Vagina (tissue), 2 donors: ENCODE measurements at places on chromosomes 7 and 10.

DNA sequence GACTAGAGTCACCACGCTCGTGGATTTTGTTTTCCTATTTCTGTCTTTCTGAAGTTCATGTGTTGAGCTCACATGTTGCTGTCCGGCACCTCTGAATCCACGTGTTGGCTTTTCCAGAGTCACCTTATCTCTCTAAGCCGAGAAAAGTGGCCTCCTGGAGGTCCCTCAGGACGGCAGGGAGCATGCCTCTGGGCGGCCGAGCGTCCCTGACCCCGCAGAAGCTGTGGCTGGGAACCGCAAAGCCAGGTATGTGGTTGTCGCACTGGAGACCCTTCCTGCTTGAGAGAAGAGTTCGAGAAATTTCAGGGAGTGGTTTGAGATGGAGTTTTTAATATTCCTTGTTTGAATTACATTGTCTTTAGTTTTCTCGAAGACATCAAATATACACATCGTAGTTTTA, 12.6 kb downstream of the IQCE start:
- no peak for DNase-seq

DNA sequence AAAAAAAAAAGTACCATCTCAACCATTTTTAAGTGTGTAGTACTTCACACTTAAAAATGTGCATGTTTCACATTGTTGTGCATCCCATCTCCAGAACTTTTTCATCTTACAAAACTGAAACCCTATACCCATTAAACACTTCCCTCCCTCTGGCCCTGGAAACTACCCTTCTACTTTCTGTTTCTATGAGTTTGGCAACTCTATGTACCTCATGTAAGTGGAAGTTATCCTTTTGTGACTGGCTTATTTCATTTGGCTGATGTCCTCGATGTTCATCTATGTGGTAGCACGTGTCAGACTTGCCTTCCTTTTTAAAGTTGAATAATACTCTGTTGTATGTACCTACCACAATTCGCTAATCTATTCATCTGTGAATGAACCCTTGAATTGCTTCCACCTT, 12.2 kb downstream of the KCNMA1 start:
- DNase-seq = no peak

DNA sequence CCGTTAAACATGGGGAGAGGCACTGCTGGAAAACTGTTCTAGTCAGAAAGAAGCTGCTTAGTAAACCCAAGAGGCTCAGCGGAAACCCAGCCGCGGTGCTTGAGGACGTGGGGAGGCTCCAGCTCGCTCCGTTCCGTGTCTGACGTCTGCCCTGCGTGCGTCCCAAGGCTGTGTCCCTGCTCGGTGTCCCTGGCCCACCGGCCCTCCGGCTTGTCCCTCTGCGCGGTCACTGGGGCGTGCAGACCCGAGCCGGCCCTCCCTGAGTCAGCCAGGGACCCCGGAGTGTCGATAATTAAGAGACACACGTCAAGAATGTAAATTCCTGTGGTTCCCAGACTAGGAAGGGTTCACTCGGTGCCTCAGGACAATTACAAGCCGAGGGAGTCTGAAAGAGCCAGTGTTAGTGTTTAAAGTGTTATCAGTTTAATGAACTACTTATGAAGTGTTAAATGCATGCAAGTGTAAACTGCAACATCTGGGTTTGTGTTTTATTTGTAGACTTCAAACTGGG, 98.9 kb downstream of the WDR11 start:
- DNase-seq = no peak

DNA sequence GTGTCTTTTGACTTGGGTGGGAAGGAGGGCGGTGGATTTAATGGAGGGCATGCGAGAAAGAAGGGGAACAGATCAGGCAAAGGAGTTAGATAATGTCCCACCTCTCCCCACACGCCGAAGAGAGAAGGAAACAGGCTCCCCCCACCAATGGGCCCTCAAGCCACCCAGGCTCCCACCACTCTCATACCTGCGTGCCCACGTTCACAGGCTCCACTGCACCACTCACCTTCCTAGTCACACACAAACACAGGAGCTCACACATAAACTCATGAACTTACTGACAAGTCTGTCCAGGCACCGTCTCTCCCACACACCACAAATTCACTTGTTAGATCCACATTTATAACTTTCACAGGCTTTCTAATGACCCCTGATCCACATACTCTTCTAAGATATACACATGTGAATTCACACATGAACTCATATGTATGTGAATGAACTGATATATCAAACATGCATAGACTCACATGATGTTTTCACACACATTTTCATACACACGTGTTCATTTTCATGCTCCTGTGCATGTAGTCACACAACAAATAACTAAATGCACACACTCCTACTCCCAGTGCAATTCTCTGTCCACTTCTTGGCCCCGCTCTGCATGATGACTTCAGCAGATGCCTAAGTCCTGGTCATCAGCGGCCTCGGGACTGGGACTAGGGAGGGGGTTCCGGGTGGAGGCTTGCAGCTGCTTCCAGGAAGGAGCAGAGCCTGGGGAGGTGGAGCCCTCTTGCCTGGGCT, 1.5 kb downstream of the LZTS2 start:
- DNase-seq = peak; percentile 98

GRCh38 chr10:11499425-11500071, 111.9 kb downstream of the USP6NL start:
- DNase-seq = no peak

DNA sequence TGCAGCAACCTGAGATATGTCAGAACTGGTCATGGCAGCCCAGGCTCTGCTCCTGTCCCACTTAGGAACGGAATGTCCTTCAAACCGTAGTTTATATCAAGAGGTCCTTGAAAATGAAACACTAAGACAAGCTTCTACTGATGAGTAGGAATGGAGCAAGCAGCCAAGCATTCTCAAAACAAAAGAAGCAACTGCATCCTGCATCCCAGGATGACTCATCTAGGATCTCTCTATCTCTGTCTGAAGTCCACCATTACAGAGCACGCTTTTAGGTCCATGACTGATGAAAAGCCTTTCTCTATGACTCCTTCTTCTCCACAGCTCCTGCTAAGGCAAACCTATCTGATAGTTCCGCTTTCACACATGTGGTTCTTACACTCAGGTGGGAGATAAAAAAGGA, 16.3 kb downstream of the MBL2 start:
- no peak for DNase-seq

DNA sequence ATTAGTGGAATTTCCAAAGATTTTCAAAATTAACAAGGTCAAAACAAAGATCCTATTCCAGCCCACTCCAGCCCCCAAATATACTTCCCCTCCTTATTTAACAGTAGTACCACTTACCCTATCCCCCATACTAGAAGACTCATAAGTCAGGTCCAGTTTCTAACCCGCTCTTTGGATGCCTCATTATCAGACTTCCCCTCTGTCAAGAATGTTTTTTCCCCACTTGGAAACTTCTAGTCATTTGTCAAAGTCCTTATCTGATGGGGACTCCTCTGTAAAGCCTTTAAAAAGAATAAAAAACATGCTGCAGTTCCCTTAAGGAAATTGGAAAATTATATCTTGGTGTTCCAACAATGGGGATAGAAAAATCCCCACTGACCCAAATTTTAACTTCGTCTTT, 70.1 kb downstream of the IMMP2L start:
- no peak for DNase-seq

GRCh38 chr7:108200326-108200725, 70.2 kb upstream of the LAMB4 start:
- DNase-seq = no peak

- DNase-seq = no peak
Observed at GRCh38 chr7:27868131-27868550, 128.2 kb downstream of the TAX1BP1 start.

DNA sequence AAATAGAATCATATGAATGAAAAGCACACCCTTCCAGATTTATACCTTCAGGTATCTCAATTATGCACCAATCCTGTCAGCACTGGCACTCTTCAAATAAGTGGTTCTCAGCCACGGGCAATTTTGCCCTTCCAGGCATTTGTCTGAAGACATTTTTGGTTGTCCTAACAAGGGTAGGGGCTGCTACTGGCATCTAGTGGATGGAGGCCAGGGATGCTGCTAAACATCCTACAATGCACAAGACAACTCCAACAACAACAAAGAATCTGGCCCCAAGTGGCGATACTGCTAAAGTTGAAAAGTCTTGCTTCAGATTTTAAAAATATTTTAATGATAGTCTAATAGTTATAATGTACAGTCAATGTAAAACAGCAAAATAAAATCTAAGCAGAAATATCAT, 16.1 kb downstream of the CCDC186 start:
- DNase-seq = no peak
